Lung (tissue), 17 donors: ENCODE measurements at places on chromosomes 16 and 17.

DNA sequence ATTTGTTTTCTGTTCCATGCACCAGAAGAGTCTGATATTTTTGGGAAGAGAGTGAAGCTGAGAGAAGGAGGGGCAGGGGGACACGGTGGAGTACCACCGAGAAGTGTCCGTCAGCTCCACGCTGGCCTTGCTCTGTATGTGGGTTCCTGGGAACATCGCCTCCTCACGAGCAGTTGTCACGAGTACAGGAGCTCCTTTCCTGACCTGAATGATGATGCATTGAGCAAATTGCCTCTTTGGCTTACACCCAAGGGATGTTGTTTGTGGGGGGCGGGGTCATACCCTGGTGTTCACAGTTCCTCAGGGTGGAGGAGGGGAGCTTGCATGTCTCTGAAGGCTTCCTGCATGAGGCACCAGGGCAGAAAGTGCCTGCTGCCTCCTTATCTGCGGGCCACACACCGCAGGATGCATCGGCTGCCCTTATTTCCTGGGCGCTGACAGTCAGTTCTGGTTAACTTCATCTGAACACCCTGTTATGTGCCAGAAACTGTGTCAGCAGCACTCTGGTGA, 36.2 kb downstream of the RGS9 start:
- no peaks in the 10 kb centered on the region for H3K27me3 ChIP-seq
- H3K27ac ChIP-seq, result no peak overlapping the region
- H3K36me3 ChIP-seq, result no peaks in the 10 kb centered on the region
- peaks cover 11% of the 10 kb centered on the region for H3K4me1 ChIP-seq
- H3K4me3 ChIP-seq, result no peak overlapping the region

DNA sequence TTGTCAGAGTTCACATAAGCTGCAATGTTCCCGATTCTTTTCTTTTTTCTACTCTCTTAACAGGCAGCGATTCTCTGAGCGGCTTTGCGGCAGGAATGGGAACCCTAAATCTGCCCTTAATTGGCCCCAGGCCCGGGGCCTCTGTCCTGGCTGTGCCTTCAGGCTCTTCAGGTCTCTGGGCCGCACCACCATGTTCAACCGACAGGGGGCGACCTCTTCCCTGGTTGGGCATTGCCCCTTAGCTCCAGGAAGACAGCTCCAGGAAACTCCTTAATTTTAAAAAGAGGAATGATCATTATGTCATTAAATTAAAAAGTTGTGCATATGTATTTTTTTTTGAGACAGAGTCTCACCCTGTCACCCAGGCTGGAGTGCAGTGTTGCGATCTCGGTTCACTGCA, 20.3 kb downstream of the CACNG5 start:
- H3K4me1 ChIP-seq, result no peaks in the 10 kb centered on the region
- no peaks in the 10 kb centered on the region for H3K36me3 ChIP-seq
- H3K27me3 ChIP-seq, result no peaks in the 10 kb centered on the region
- no peak for DNase-seq

- DNase-seq, result no peak
- no peaks in the 10 kb centered on the region for H3K4me1 ChIP-seq
- no peak overlapping the region for H3K27ac ChIP-seq
- H3K36me3 ChIP-seq, result peaks cover 31% of the 10 kb centered on the region
- no peaks in the 10 kb centered on the region for H3K27me3 ChIP-seq
- no peak overlapping the region for H3K4me3 ChIP-seq
These were observed 89.2 kb downstream of the ABCC6 start for GRCh38 chr16:16133943-16134604.

GRCh38 chr17:4375039-4375748, 8.7 kb upstream of the UBE2G1 start:
- H3K4me3 ChIP-seq, result no peak overlapping the region
- H3K4me1 ChIP-seq, result no peaks in the 10 kb centered on the region
- DNase-seq, result no peak
- H3K27ac ChIP-seq, result no peak overlapping the region
- no peaks in the 10 kb centered on the region for H3K27me3 ChIP-seq

DNA sequence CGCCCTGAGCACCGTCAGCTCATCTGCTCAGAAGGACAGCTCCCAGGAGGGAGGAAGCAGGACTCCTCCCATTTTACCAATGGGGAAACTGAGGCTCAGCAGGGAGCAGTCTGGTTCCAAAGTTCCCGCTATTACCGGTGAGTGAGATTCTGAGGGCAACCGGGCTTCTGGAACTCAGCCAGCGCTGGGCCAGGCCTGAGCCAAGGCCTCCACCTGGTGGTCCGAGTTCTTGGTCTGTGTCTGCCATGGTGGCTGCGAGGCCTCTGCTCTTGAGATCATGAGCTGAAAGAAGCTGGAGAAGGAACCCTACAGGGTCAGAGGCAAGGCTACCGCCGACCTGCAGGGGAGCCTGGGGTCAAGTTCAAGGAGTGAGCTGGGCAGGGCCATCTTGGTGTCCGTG, 110.8 kb upstream of the GSE1 start:
- DNase-seq, result no peak
- H3K4me3 ChIP-seq, result no peak overlapping the region
- no peak overlapping the region for H3K27ac ChIP-seq
- peaks cover 3% of the 10 kb centered on the region for H3K36me3 ChIP-seq
- no peaks in the 10 kb centered on the region for H3K27me3 ChIP-seq

DNA sequence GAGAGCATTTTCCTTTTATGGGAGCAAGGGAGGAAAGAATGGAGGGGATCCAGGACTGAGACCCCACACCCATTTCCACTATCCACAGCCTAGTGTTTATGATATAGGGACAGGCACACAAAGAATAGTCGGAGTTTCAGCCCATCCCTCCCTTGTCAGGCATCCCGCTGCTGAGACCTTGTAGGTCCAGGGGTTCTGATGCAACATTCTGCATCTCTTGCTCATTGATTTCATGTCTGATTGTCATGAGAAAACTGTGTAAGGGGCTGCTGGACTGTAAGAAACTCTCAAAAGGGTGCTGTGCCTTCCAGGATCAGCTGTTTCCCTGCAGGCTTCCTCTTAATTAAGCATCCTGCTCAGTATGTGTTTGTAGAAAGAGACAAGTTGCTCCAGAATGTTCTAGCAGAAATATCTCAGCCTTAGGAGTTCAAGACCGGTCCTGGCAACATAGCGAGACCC, 5.3 kb upstream of the POLR3E start:
- no peak for DNase-seq
- H3K36me3 ChIP-seq, result no peaks in the 10 kb centered on the region
- H3K4me3 ChIP-seq, result no peak overlapping the region
- no peaks in the 10 kb centered on the region for H3K27me3 ChIP-seq

DNA sequence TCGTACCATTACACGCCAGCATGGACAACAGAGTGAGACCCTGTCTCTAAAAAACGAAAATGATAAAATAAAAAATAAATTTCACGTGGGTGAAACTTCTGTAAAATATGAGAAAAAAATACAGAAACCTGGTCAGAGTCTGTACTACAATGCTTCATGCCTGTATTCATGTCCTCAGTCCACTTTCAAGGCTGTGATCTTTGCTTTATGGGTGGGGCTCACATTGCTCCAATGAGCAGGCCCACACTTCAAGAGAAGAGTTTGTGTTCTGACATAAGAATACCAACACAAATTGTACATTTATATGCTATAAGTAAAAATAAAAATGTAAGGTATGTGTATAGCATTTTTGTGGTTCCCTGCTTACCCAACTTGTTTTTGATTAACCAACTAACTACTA, 32.2 kb upstream of the ABCA3 start:
- H3K4me1 ChIP-seq, result no peaks in the 10 kb centered on the region
- H3K27me3 ChIP-seq, result no peaks in the 10 kb centered on the region
- DNase-seq, result no peak
- no peak overlapping the region for H3K4me3 ChIP-seq
- H3K27ac ChIP-seq, result no peak overlapping the region

DNA sequence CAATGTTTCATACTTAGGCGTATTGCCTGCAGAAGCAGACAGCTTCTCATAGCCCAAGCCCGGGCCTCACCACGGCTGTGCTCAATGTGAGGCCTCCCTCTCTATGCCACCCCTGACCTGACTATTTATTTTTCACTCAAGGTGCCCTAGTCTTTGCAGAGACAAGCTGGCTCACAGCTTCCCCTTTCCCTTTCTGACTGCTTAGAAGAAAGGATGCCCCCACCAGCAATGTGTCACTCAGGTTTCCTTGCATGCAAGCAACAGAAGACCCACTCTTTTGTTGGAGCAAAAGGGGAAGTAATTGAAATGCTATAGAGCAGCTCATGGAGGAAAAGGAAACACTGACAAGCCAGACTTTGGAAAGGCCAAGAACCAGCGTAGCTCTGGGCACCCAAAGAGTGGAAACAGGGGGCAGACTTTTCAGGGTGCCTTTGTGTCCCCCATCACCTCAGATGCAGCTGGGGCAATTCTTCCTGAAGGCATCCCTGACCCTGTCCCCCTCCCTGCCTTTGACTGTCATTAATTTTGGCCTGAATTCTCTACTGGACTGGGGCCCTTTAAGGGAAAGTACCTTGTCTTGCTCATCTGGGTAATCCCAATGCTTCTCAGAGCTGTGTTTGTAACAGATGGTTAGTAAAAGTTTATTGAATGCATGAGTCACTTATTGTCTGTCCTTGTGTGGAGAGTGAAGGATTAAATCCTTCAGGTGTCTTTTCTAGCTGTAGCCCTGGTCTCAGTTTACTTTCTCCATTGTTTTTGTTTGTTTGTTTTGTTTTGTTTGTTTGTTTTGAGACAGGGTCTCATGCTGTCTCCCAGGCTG, 17.8 kb downstream of the RGS9 start:
- H3K4me3 ChIP-seq, result no peak overlapping the region
- DNase-seq, result no peak
- peaks cover 4% of the 10 kb centered on the region for H3K4me1 ChIP-seq
